Smooth muscle cell of the umbilical artery (primary cell): ENCODE measurements at places on chromosomes 3 and 15. TPM values are rescaled to one million over a fixed set of nuclear protein-coding genes. Genes with fewer than 3 reads are reported as not detected.

ATP11B gene
- 59.7 and 60.2 TPM in 2 replicates for total RNA-seq

ADGRG7 gene
- 0.30 TPM in 1 of 2 replicates, not detected in the other for total RNA-seq

IL17RB gene
- total RNA-seq, result not detected in 2 replicates

FYTTD1 gene
- 63.8 and 79.7 TPM in 2 replicates for total RNA-seq

P2RY1 gene
- total RNA-seq, result 0.59 and 0.88 TPM in 2 replicates

GALNT15 gene
- 5.0 and 9.5 TPM in 2 replicates for total RNA-seq

ANP32A gene
- 30.0 and 74.1 TPM in 2 replicates for total RNA-seq

MST1R gene
- 0.14 and 0.30 TPM in 2 replicates for total RNA-seq

CD80 gene
- total RNA-seq, result under 0.01 and 0.09 TPM in 2 replicates

CLDN16 gene
- total RNA-seq, result under 0.01 and 0.23 TPM in 2 replicates

NEK10 gene
- total RNA-seq, result 2.7 and 3.8 TPM in 2 replicates

SERPINI1 gene
- 5.6 and 7.1 TPM in 2 replicates for total RNA-seq

COL8A1 gene
- 197 and 316 TPM in 2 replicates for total RNA-seq

KCNMB3 gene
- 1.3 and 1.5 TPM in 2 replicates for total RNA-seq

CAMKV gene
- not detected in 2 replicates for total RNA-seq

CLEC3B gene
- total RNA-seq, result not detected in 2 replicates

SERP1 gene
- 214 and 229 TPM in 2 replicates for total RNA-seq

C3orf85 gene
- not detected in 2 replicates for total RNA-seq

OR5K1 gene
- total RNA-seq, result not detected in 2 replicates

TLR9 gene
- under 0.01 TPM in 1 of 2 replicates, not detected in the other for total RNA-seq

RETNLB gene
- total RNA-seq, result not detected in 2 replicates

CHST14 gene
- total RNA-seq, result 13.4 and 19.0 TPM in 2 replicates

HES1 gene
- 3.7 and 3.9 TPM in 2 replicates for total RNA-seq

TTC14 gene
- 50.5 and 79.6 TPM in 2 replicates for total RNA-seq

HYAL1 gene
- 0.30 and 0.42 TPM in 2 replicates for total RNA-seq

ZNF774 gene
- 2.1 and 6.7 TPM in 2 replicates for total RNA-seq

CIDEC gene
- total RNA-seq, result 0.09 TPM in 1 of 2 replicates, not detected in the other

PPM1L gene
- total RNA-seq, result 0.74 and 0.89 TPM in 2 replicates

HGD gene
- total RNA-seq, result 2.1 and 3.0 TPM in 2 replicates

CDHR4 gene
- total RNA-seq, result not detected in 2 replicates

NBEAL2 gene
- 1.8 and 11.2 TPM in 2 replicates for total RNA-seq

TUSC7 gene
- total RNA-seq, result not detected in 2 replicates

TGM5 gene
- total RNA-seq, result not detected in 2 replicates

GP5 gene
- total RNA-seq, result 0.14 and 0.59 TPM in 2 replicates

WDR93 gene
- under 0.01 TPM in 1 of 2 replicates, not detected in the other for total RNA-seq

SLC26A6 gene
- total RNA-seq, result 19.0 and 22.9 TPM in 2 replicates

TMEM45A gene
- total RNA-seq, result 53.7 and 107 TPM in 2 replicates

FGF7 gene
- 41.8 and 342 TPM in 2 replicates for total RNA-seq

REC114 gene
- not detected in 2 replicates for total RNA-seq

EPHB3 gene
- total RNA-seq, result 1.7 and 3.9 TPM in 2 replicates

SLC35A5 gene
- total RNA-seq, result 29.1 and 43.3 TPM in 2 replicates

SLC28A1 gene
- total RNA-seq, result not detected in 2 replicates

OIP5 gene
- 0.59 and 2.1 TPM in 2 replicates for total RNA-seq
